ENCODE measurements at places on chromosomes 4 and X. TPM values are rescaled to one million over a fixed set of nuclear protein-coding genes. Genes with fewer than 3 reads are reported as not detected.

Gene SMR3B
- total RNA-seq: not detected

Gene LGI2
- total RNA-seq: 12.5 TPM

Gene PTCHD1
- total RNA-seq: 11.5 TPM

Gene NR3C2
- 9.0 TPM for total RNA-seq

Gene ZDHHC15
- 18.0 TPM for total RNA-seq

Gene HS3ST1
- 7.4 TPM for total RNA-seq

Gene HSFX2
- total RNA-seq: 1.4 TPM

Gene ZMAT1
- total RNA-seq: 8.5 TPM

Data from diencephalon (tissue), 1 donor.